ENCODE measurements at places on chromosomes 7 and 10. TPM values are rescaled to one million over a fixed set of nuclear protein-coding genes. Genes with fewer than 3 reads are reported as not detected.

Gene MMD2
- total RNA-seq: not detected

Gene TRIL
- total RNA-seq: under 0.01 TPM

Gene FZD1
- total RNA-seq: 3.5 TPM

Gene PRTFDC1
- total RNA-seq: 15.3 TPM

Gene CFAP70
- total RNA-seq: 0.29 TPM

Gene ADAMTS14
- total RNA-seq: 0.18 TPM

Data from myometrial cell (primary cell).